ENCODE measurements at places on chromosomes 6 and 20.
A peak's percentile ranks its signal among the peaks of the same experiment; 100 is the strongest.

DNA sequence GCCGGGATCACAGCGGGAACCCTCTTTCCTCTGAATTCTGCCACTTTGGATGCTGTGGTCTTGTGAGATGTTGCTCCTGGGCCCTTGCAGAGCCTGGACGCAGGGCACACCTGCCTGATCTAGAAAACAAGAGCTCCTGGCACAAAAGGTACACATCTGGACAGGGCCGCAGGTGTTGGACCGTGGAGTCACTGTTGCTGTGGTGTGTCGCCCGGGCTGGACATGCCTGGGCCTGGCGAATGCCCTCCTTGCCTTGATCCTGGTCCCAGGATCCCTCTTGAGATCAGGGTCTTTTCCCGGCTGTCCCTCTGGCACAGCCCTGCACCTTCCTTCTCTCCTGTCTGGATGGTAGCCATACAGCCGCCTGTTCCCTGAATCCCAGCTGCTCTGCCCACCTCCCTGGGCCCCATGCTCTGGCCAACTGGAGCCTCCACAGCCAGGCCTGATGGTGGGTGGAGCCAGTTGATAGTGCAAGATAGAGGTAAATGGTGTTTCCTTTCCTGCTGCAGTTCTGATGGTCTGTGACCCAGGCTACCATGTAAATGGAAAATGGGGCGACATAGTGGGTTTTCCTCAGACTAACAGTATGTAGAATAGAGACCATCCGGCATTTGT, 5.0 kb downstream of the FOXP4 start:
- no peak for DNase-seq

- peak; percentile 42 for DNase-seq
Measured at GRCh38 chr6:37516920-37517405, 17.3 kb upstream of the CCDC167 start.

GRCh38 chr6:28005975-28006374, 48.9 kb downstream of the OR2B6 start:
- DNase-seq: no peak

GRCh38 chr6:156776840-156777576, at the start of gene ARID1B:
TSS of gene ARID1B (plus strand) at chr6:156777378. CDS start at chr6:156777681, 303 bp downstream.
- peak; percentile 89 for DNase-seq

GRCh38 chr20:4465855-4466545, 255.7 kb upstream of the PRND start:
- no peak for DNase-seq

Data from AG20443 (cell line).